Activated CD8-positive, alpha-beta memory T cell treated with anti-CD3 and anti-CD28 coated beads, Interleukin-2, amount 50 U/mL, for 48 hours (primary cell): ENCODE measurements at places on chromosomes 4 and X.

DNA sequence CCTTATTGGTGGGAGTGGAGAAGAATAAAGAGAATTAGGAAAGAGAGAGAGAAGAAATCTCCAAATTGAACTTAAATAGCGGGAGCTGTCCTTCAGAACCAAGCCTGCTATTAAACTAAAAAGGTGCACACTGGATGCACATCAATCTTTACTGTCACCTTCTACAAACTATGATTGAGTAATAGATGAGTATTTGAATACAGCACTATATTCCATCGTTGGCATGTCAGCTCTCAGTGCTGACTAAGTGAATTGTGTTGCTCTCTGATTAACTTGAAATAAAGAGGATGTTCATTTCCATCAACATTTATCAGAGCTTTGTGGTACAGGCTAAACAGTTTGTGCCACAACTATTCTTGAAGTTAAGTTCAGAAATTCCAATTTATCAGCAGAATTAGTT, 143.7 kb upstream of the PABPC4L start:
- DNase-seq, result no peak

DNA sequence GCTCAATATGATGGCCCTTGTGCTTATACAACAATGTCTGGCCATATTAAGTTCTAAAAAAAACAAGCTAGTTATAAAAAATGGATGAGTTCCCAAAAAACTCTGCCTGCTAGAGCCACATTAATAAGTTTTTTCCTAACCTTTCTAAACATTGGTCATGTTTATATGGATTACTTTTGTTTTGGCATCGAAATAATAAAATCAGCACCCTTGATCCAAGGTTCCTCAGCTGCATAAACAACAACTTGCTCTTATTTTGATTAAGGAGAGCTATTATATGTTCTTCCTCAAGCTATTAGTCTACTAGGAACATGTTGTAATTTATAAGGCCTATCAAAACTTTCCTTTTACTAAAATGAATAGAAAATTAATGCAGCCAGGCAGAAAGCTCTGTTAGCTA, 48.4 kb downstream of the UNC5C start:
- no peak for DNase-seq

- no peak for DNase-seq
Observed at GRCh38 chr4:137528673-137529072, 3.6 kb downstream of the PCDH18 start.

GRCh38 chrX:47831788-47832187, 4.9 kb upstream of the ZNF81 start:
- peak; percentile 53 for DNase-seq

- no peak for DNase-seq
Observed at GRCh38 chrX:143027275-143027674, 1.5 kb downstream of the SPANXN4 start.

DNA sequence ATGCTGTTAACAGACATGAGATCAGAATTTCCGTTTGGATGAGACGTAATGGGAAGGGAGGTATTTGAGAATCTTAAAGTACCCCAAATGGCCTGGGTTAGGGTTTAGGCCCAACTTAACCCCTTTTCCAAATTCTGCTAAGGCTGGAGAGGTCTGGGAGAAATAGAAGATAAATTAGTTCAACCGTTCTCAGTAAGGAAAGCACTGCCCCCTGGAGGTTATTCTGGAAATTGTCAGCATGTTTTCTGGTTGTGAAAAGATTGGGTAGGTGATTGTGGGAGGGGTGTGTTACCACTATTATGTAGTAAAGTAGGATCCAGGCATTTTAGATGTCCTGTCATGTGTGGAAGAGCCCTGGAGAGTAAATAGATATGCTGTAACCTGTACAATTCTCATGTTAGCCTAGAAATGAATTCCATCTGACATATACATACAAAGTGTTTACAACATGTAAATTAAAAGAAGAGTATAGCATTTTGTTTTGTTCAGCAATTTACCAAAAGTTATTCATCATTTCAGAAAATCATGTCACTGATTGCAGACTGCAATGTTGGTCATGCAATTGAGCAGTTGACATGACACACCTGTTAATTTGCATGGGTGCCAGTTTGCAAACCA, 26.8 kb upstream of the GRXCR1 start:
- DNase-seq, result no peak
